ENCODE measurements at places on chromosomes 11 and 22.

DNA sequence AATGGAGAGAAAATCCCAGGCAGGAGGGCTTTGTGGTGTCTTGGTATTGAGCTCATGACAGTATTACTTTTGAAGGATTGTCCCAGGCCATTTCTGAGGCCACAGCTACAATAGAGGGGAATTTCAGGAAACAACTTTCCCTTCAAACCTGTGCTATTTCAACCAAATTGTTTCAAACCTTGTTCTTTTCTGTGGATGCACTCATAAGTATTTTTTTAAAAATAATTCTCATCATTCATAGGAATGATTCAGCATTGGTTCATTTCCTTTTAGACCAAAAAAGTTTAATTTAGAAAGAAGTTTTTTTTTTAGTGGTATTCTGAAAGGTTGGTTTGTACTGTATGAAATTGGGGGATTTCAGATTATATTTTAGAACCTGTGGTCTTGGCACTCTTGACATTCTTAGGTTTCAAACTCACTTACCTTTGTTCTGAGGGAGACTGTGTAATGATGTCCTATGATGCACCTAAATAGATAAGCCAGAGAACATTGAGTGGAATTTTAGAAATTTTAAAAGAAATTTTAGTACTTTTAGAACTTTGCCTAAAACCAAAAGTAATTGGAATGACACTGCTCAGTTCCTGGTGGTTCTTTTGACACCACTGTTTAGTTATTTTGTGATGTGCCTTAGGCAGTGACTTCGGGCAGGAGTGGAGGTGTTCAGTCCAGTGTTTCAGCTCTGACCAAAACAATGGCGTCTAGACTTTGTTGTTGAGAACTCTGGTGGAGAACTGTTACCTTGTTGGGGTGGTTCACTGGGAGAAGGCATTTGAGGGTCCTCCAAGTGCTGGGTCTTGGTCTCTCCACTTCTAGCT lies 12.2 kb downstream of the TEAD1 start:
- no peak for DNase-seq

DNA sequence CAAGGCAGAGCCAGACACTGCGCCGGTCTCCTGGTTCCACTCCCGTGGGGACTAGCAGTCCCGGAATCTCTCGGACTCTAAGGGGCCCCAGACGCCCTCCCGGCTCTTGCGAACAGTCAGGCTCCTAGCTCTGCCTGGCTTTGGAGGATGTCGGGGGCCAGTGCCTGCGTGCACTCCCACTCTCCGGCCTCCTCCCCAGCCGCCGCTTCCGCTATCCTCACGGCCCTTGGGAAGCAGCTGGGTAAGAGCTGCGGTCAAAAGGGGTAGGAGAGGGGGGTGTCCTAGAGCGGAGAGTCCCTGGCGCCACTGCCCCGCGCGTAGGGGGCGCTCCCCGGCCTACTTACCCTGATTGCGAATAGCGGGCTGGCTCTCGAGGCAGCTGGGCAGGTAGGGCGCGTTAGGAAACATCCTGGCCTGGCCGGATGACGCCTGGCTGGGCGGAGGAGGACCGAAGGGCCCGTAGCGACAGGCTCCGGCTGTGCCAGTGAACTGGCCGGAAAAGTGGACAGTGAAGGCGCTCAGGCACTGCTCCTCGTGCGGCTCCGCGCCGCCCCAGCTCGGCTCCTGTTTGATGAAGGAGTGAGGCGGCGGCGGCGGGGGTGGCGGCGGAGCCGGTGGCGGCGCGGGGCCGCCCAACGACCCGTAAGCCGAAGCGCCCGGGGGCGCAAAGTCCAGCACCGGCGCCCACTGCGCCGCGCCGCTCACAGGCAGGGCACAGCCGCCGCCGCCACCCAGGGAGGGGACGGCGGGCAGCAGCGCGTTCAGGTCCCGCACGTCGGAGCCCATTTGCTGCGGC lies 785 bp downstream of the WT1 start:
- DNase-seq: no peak

- no peak for DNase-seq
These were observed 12.3 kb downstream of the ATM start for GRCh38 chr11:108235192-108235591.

GRCh38 chr11:64566042-64566914 lies 24.7 kb upstream of the SLC22A12 start:
- peak; percentile 52 for DNase-seq

DNA sequence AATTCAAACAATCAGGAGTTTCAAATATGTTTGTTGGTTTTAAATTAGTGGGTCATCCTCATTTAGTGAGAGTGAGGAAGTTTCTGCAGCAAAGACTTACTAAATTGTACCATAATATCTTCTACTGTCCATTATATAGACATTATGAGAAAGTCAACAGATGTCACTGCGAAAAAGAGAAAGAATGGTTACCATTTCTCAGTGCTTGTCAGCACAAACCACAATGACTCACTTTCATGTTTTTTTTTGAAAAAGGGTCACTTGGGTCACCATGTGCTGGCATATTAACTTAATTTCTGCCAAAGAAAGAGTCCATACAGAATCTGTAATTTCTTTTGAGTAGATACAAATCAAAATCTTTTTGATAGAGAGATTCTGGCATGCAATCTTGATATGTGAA lies 924.6 kb upstream of the FAT3 start:
- no peak for DNase-seq

DNA sequence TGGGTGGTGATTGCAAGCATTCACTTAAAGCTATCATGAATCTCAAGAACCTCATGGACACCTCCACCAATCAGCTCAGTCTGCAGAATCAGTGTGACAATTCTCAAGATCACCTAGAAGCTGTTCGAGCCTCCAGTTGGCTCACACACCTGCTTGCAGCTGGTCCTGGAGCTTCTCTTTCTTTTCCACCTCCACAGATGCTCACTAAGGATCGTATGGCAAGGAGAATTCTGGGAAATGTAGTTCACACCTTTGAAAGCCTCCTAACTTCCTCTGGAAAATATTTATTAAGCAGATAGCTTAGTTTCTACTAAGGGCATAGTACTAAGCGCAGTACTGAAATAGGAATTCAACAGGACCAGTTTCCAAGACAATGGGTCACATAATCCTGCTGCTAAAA lies 26.2 kb downstream of the FSHB start:
- no peak for DNase-seq

GRCh38 chr11:59180168-59180776 lies 8.3 kb downstream of the DTX4 start:
- DNase-seq: no peak

Measured in NCI-H1694 (cell line).